ENCODE measurements at places on chromosomes 2 and 18. TPM values are rescaled to one million over a fixed set of nuclear protein-coding genes. Genes with fewer than 3 reads are reported as not detected.

CD28 gene
- total RNA-seq: 0.21 TPM

KIF1A gene
- 46.4 TPM for total RNA-seq

CNGA3 gene
- 0.59 TPM for total RNA-seq

GPR55 gene
- not detected for total RNA-seq

OSBPL6 gene
- total RNA-seq: 0.75 TPM

DES gene
- 6.1 TPM for total RNA-seq

SPDYA gene
- total RNA-seq: 0.38 TPM

SERPINB12 gene
- not detected for total RNA-seq

BOK gene
- 11.8 TPM for total RNA-seq

GALNT3 gene
- 13.2 TPM for total RNA-seq

CRYGC gene
- not detected for total RNA-seq

IL1F10 gene
- not detected for total RNA-seq

VWC2L gene
- total RNA-seq: not detected

MLPH gene
- 6.2 TPM for total RNA-seq

EGR4 gene
- 0.18 TPM for total RNA-seq

CYS1 gene
- total RNA-seq: 19.7 TPM

UGT1A3 gene
- total RNA-seq: not detected

SLC23A3 gene
- total RNA-seq: 0.98 TPM

NPAS2 gene
- 27.2 TPM for total RNA-seq

PROM2 gene
- total RNA-seq: 16.5 TPM

TDRD15 gene
- not detected for total RNA-seq

BOLL gene
- not detected for total RNA-seq

LOXHD1 gene
- total RNA-seq: 0.12 TPM

REG1B gene
- 3,724 TPM for total RNA-seq

CD207 gene
- 0.14 TPM for total RNA-seq

SERPINB10 gene
- total RNA-seq: not detected

TCF23 gene
- total RNA-seq: 0.05 TPM

PDE11A gene
- 5.0 TPM for total RNA-seq

SCN7A gene
- total RNA-seq: 4.8 TPM

GATA6 gene
- total RNA-seq: 20.2 TPM

ARHGAP25 gene
- 1.9 TPM for total RNA-seq
